SK-N-SH (cell line): ENCODE measurements at places on chromosomes 1 and 21.

- no peak for DNase-seq
These were observed 883 bp downstream of the LAMTOR2 start for GRCh38 chr1:156055281-156056048.

DNA sequence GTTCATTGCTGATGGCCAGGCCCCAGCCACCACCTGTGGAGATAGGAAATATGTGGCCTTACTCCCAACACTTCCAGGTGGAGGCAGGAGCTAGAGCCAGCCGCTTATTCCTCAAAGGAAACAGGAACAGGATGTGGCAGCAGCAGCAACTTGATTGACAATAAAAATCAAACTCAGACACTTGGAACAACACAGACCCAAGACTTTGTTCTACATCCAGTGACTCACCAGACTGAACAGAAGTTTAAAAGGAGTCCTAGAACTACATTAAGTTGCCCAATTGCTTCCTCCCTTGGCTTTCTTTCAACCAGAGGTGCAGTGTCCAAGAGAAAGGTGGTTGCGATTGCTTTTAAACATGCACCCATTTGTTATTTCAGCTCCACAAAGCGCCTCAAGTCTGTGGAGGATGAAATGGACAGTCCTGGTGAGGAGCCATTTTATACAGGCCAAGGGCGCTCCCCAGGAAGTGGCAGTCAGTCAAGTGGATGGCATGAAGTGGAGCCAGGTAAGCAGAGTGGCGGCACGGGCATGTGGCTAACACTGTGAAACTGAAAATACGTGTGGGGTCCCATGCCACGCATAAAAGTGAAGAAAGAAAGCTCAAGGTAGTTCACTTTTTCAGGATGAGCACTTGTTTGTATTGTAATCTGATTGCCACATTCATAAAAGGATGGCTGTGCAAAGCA is 276.6 kb downstream of the NFIA start:
- no peak for DNase-seq

DNA sequence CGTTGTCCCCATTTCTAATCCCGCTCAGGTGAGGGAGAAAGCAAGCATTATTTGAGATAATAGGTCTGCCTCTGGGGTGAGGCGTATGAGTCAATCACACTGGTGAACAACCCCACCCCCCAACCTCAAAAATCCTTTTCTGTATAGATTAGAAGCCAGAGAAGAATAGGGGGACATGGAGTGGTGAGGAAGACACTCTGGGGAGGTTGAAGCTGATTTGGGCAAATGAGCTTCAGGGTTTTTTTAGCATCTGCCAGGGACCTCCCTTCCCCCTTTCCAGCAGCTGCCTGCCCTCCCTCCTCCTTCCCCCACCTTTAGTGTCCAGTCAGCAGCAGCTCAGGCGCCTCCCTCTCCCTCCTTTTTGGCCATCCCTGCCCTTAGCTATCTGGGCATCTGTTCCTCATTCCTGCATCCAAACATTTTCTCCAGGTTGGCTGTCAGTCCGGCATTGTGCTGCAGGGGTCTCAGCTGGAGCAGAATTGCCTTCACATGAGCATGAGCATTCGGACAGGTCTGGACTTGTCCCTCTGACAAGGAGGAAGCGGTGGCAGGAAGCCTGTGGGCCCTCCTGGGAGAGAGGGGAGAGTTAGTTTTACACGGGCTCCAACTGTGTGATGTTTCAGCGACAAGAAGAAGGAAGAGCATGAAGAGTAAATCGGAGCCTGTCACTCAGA is 30.8 kb upstream of the PTGFRN start:
- DNase-seq = peak; percentile 71

DNA sequence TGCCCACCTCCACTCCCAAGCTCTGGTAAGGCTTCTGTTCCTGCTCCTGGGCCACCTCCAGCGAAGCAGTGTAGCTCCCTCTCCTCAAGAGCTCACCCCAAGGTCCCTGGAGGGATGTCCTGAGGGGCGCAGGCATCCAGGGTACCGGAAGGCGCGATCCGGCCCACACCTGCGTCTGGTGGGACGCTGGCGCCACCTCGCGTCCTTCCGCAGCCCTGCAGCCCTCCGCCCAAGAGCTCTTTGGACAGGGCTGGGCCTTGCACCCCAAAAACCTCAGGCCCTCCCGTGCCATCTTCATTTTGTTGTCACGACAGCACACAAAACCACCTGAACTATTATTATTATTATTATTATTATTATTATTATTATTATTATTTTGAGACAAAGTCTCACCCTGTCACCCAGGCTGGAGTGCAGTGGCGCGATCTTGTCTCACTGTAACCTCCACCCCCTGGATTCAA is 49.2 kb upstream of the PAX7 start:
- peak; percentile 85 for DNase-seq

DNA sequence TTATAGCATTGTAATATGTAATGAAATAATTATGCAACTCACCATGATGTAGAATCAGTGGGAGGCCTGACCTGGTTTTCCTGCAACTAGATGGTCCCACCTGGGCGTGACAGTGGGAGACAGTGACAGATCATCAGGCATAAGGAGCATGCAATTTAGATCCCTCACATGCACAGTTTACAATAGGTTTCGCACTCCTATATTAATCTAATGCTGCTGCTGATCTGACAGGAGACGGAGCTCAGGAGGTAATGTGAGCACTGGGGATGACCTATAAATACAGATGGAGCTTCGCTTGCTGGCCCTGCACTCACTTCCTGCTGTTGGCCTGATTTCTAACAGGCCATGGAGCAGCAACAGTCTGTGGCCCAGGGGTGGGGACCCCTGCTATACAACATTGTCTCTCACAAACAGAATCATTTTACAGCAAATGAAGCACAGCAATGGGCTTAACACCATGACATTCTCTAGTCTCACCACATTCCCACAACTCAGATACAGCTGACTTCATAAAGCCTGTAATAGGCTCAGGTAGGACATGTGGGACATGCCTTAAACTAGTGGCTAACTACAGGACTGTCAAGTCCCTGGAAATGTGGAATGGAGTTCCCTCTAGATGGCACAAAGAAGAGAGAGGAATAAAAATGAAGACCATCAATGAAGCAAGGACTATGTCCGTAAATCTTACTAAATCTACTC is 40.7 kb upstream of the SLC5A9 start:
- DNase-seq = no peak

DNA sequence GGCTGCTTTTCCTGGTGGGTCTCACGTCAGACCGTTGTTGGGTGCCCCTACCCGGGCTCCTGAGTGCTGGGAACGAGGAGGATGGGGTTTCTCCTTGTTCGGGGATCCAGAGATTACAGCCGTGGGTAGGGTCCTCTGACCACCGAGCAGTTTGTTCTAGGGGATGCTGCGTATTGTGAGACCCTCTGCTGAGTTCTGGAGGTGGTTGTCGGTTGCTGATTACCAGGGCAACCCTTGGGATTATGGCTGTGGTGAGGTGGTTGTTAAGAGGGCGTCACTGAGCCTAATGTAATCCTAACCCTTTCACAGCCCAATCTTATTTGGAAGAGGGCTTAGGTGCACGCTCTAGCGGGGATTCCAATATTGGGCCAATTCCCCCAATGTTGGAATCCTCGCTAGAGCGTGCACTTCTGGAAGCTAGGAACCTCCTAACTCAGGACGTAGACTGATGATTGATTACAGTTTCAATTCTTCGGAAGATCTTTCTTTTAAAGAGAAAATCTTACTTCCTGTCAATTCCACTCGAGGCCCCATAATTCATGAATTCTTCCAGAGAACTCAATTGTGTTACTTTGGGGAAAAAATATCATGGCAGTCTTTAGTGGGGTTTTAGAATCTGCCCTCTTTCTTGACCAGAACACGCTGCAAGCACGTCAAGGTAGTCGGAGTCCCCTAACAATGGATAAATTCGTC is 483 bp downstream of the TCEANC2 start:
- no peak for DNase-seq

DNA sequence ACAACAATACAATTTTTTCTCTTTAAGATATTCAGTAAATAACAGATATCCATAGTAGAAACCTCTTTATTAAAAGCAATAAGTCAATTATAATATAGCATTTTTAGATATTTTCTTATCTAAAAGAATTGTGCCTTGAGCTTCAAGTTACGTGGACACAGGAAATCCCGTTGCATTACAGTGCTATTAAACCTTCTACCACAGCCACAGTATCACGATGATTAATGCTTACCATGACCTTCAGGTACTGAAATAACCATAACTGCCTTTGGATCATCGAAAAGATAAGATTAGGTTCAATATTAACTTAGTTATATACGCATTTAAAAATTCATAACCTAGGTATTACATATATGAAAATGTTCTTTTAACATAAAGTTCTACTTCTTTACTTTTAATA is 17.9 kb downstream of the B3GALNT2 start:
- DNase-seq = no peak

DNA sequence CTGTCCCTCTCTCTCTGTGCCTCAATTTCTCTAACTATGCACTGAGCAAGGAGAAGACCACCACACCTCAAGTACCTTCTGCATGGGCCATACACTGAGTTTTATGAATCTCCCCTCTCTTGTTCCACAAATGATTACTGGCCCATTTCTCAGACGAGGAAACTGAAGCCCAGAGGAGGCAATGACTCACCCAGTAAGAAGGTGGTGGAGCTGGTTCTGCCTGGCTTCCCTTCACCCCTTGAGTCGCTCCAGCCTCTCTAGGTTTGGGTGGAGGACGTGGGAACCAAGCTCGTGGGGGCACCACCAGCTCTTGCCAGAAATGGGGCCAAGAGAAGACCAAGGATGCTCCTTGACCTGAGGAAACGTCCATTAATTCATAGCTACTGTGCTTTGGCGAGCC is 21.3 kb upstream of the RUNX3 start:
- DNase-seq = no peak
